ENCODE measurements at places on chromosomes 7 and 10. TPM values are rescaled to one million over a fixed set of nuclear protein-coding genes. Genes with fewer than 3 reads are reported as not detected.

- H3K36me3 ChIP-seq = peaks cover 7% of the 10 kb centered on the region
- H3K27ac ChIP-seq = no peak overlapping the region
- H3K4me3 ChIP-seq = no peak overlapping the region
- peaks cover 8% of the 10 kb centered on the region for H3K27me3 ChIP-seq
- H3K4me1 ChIP-seq = peaks cover 15% of the 10 kb centered on the region
These were observed 27.5 kb upstream of the FIGNL1 start for GRCh38 chr7:50477640-50478039.

GRCh38 chr7:112283382-112283910 is 77.0 kb downstream of the ZNF277 start:
- peaks cover 18% of the 10 kb centered on the region for H3K4me1 ChIP-seq
- H3K27ac ChIP-seq = no peak overlapping the region
- H3K36me3 ChIP-seq = no peaks in the 10 kb centered on the region
- no peak for DNase-seq
- H3K27me3 ChIP-seq = no peaks in the 10 kb centered on the region
- no peak overlapping the region for H3K4me3 ChIP-seq

DNA sequence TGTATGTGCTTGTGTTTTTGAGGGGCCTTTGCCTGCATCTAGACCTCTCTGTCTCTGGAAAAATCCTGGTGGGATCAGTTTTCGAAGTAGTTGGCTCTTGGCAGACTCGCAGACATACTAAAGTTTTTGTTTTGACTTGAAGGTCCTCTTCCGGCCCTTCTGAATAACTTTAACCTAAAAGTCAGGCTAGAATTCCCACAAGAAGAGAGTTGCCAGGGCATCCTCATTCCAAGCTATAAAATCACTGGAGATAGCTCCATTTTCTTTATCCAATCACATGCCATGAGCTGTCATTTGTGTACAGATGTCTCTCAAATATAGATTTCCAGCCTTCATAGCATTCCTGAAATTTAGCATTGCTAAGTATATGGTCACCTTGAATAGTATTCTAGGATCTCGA is 967.8 kb downstream of the LRMDA start:
- no peaks in the 10 kb centered on the region for H3K27me3 ChIP-seq
- H3K27ac ChIP-seq = no peak overlapping the region
- no peak overlapping the region for H3K4me3 ChIP-seq
- no peak for DNase-seq
- peaks cover 9% of the 10 kb centered on the region for H3K4me1 ChIP-seq
- peaks cover 5% of the 10 kb centered on the region for H3K36me3 ChIP-seq

PCLO gene
- 17.4 TPM for total RNA-seq

Measured in glutamatergic neuron (in vitro differentiated cells).